ENCODE measurements at places on chromosomes 12 and 14.

- DNase-seq = no peak
These were observed 9.8 kb downstream of the GPR68 start for GRCh38 chr14:91234791-91235114.

DNA sequence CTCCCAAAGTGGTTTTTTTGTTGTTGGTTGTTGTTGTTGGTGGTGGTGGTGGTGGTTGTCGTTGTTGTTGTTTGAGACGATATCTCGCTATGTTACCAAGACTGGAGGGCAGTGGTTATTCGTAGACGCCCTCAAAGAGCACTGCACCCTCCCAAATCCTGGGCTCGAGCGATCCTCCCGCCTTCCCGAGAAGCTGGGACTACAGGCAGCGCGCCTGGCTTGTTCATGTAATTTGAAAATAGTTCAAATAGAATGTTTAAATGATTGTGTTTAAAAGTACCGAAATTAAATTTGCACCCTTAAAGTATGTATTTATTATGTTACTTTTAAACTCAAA lies 439 bp upstream of the ANAPC5 start:
- DNase-seq = no peak

- no peak for DNase-seq
These were observed 385.4 kb downstream of the CCDC91 start for GRCh38 chr12:28575593-28576205.

- no peak for DNase-seq
These were observed 765.6 kb upstream of the FOXG1 start for GRCh38 chr14:28001002-28001401.

DNA sequence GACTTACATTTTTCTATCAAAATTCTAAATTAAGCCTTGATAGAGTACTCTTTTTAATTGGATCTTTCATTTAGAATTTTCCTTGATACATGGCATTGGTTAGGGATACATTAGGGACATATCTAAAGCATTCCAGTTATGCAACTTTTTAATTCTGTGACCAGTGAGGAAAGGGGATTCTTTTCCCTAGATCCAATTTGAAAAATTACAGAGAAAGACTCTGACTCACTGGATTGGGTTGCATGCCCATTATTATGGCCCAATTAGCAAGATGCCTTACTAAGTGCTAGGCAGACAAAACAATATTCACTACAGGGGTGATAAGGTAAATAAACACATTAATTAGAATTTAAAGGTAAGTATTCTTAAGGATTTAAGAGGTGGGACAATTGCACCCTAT lies 5.2 kb upstream of the RAD52 start:
- no peak for DNase-seq

DNA sequence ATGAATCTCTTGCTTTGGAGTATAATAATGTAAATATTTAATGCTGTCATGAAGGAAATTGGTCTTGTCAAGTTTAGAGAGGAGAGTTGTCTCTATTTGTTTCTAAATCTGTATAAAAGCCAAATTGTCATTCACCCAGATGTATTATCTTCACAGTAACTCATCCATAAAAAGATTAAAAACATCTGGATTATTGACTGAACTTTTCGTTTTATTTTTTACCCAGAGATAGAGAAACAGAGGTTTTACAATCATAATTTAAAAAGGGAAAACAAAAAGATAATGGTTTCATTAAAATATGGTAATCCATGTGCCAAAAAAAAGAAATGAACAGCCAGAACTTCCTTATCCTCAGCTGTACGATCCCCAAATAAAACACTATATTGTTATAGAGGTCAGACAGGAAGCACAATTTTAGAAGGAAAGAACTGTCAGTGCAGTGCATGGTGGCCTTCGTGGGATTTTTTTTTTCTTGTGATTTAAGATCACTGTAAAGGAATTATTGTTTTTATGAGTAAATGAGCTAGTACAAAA lies 125.9 kb downstream of the ACSS3 start:
- DNase-seq = no peak

DNA sequence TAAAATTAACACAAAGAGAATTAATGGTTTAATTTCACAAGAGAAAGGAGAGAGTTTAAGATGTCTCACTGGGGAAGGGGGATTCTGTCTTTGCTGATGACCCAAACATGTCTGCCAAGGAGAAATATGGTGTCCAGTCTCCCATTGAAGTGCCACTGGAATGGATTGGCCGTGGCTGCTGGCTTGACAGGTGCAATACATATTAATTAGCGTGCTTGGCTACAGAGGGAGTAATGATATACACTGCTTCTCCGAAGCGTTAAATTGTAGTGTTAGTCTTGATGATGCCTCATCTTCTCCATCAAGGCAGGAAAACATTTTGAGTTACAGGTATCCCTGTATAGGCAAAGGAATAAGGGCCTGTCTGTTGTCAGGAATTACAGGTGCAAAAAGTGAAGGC lies 393.4 kb upstream of the TMPO start:
- no peak for DNase-seq

DNA sequence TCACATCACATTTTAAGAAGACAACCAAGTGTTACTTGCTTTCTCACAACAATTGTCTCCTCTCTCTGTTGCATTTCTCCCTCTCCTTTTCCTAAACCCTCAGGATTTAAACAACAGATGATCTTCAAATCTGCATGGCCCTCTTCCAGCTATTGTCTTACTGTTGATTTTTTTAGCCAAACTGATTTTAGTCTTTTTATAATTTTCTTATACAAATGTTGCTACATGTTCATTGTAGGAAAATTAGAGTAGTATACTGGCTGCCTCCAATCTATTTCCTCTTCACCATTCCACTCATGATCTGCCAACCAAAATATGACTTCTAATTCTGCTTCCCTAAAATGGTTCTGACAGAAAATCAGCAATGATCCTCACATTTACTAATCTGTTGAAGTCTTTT lies 1.4 kb upstream of the KERA start:
- no peak for DNase-seq

DNA sequence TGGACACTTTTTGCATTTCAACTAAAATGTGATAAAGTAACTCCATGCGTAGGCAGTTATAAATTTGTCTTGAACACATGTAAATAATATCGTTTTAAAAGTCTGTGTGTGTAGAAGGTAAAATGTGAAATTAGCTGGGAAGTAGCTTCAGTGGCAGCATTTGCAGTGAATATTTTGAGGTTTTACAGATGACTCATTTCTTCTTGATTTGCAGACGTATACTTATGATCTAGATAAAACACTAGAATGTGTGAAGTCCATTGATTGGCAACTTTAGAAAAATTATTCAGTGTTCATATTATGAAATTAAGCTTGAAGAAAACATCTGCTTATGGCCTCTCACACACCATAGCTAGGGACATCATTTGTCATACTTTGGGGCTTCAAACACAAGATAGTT lies 788.6 kb upstream of the NOVA1 start:
- no peak for DNase-seq

- no peak for DNase-seq
These were observed 107.9 kb downstream of the MYRFL start for GRCh38 chr12:69932676-69933552.

DNA sequence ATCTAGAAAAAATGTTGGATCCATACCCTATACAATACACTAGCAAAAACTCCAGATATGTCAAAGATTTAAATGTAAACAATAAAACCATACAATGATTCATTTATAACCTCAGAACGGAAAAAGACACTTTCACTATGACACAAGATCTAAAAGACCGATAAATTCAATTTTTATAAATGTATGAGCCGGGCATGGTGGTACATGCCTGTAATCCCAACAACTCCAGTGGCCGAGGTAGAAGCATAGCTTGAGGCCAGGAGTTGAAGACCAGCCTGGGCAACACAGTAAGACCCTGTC lies 2.5 kb upstream of the SOS2 start:
- no peak for DNase-seq

DNA sequence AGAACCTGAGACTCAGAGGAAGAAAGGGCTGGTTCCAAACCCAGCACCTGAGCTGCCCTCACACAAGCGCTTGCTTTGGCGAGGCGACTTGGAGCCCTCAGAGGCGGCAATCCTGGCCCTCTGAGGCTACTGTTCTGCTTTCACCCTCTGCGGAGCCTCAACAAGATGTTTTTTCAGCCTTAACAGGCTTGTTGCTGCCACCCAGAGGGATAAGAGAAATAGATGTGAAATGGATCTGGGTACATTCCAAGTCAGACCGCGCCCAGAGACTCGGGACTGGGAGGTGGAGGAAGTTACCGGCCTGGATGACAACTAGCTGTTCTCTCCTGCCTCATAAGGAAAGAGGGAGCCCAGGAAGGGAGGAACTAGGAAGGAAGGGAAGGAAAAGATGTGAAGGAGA lies 89.6 kb downstream of the TTC7B start:
- DNase-seq = peak; percentile 44

DNA sequence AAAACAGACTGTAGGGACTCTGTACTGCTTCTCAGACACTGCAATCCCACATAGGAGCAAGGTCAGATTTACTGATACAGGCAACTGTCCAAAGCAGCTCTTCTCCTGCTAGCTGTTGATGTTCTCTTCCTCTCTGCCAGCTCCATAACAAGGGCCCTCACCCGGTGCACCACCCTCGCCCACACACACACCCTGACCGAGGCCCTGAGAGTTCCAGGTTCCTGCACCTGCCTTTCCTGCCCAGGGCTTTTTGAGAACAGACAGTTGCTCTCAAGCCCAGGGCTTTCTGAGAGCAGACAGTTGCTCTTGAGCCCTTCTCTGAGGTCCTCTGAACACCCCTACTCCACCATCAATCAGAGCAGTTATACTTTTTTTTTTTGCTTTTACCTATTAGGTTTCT lies 233.8 kb upstream of the GARIN6 start:
- no peak for DNase-seq

DNA sequence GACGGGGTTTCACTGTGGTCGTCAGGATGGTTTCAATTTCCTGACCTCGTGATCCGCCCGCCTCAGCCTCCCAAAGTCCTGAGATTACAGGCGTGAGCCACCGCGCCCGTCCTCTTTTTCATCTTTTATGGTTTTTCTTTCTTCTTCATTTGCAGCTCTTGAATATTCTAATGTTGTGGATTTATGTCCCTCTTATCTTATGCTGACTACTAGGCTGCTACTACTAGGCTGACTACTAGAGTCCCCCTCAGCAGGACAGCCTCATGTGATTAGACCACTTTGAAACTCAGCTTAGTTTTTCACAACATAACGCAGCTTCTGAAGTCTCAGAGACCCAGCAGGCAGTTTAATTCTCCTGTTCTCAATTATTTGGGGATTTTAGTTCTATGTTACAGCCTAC lies 857 bp upstream of the CLEC4E start:
- no peak for DNase-seq

DNA sequence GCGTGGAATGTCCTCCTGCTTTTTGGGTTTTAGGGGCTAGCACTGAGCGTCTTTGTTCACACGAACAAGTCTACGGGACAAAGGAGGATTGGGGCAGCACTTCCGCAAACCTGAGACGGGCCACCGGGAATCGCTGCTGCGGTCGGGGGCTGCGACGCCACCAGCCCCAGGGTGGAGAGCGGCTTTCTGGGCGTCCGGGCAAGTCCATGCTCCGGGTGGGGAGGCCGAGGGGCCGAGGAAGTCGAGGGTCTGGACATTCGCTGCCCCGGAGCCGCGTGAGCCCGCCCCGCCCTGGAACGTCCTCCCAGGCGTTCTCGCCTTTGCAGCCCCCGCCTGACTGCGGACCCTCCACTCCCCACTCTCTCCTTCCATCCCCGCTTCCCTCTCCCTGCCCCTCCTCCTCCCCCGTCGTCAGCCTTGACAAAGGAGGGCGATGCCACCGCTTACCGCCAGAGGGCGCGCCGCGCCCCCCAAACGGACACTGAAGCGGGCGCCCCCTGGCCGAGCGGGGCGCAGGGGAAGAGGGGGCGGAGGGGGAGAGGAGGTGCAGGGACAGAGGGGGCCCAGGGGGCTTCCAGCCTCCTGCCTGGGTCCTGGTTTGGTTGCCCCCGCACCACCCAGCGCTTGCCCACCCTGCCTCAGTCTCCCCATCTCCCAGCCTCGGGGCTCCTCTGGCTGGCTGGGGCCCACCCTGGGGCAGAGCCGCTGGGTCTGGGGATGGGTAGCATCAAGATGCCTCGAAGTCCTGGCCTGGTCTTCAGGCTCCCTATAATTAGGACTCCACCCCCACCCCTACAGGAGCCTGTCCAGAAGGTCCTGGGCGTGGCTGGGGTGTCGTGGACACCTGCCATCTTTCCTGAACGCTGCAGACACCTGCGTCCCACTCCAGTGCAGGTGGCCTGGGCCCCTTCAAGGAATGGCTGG lies 39.1 kb upstream of the INF2 start:
- peak; percentile 69 for DNase-seq

DNA sequence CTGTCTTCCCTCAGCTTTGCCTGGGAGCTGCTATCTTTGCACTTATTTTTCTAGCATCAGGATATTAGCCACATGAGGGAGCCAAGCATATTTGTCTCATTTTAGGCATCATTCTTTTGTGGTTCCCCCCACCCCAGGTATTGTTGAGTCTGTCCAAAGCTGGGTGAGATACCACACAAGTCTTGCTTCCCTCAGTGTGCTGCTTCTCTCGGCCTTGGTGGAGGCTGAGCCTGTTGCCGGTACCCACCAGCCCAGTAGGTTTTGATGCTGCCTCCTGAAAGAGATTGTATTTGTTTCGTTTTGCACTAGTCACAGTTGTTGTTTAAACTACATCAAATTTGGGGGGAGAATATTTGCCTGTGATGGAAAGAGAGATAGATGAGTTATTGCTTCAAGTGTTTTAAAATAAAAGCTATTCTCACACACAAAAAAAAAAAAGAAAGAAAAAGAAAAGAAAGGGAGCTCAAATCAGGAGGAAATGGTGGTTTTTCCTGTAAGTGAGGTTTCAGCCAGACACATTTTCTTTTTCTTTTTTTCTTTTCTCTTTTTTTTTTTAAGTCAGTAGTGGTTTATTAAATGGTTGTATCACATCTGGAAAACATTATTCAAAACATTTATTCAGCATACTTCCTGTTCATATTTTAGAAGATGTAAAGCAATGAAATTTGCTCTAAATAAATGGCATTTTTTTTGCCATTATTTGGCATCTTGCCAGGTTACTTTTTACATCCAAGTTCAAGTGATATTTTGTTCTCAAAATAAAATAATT lies 58.5 kb downstream of the SLC4A8 start:
- no peak for DNase-seq

DNA sequence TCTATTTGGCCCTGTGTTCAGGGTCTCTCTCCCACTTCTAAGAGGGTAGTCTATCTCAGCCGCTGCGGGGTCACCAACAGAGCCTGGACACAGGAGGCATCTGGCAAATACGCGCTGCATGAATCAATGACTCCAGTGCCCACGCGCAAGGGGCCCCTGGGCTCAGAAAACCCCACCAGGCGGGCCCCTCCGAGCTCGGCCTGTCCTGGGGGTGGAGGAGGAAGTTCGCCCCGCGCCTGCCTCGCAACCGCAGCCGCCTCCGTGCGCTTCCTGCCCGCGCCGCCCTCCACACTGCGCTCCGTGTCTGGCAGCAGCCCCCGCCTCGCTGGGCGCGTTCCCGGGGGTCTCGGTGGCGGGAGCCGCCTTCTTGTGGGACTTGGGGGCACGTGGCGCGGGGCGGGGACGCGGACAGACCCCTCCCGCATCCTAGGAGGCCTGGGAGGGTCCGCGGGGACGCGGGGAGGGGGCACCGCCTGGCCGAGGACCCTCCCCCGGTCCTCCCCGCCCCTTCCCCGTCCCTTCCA lies 811 bp upstream of the FBRSL1 start:
- no peak for DNase-seq

GRCh38 chr12:100672075-100672592 lies 98.7 kb downstream of the GAS2L3 start:
- DNase-seq = no peak

Data from NCI-H1694 (cell line).